Activated T-helper 17 cell treated with anti-CD3 and anti-CD28 coated beads, Interleukin-2, amount 50 U/mL, for 72 hours (primary cell): ENCODE measurements at places on chromosomes 3 and 15. TPM values are rescaled to one million over a fixed set of nuclear protein-coding genes. Genes with fewer than 3 reads are reported as not detected.

DNA sequence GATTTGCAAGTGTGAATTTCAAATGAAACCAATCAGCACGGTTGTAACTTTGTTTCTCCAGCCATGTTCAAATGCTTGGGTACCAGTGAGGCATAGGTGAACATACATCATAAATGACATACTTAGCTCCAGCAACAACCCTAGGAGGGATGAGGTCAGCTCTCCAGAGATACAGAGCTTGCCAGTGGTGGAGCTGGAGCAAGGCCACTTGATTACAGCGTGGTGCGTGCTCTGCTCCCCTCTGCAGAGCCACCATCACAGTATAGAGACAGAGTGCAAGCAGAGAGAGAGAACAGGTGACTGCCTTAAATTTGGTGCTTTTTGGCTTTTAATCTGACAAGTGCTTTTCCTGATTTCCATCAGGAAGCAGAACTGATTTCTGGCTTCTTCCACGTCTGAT, 275.1 kb downstream of the PDZRN3 start:
- no peaks in the 10 kb centered on the region for H3K36me3 ChIP-seq
- H3K27ac ChIP-seq = no peak overlapping the region
- peaks cover 18% of the 10 kb centered on the region for H3K27me3 ChIP-seq
- no peak for ATAC-seq
- no peaks in the 10 kb centered on the region for H3K4me1 ChIP-seq
- no peak overlapping the region for H3K4me3 ChIP-seq

DNA sequence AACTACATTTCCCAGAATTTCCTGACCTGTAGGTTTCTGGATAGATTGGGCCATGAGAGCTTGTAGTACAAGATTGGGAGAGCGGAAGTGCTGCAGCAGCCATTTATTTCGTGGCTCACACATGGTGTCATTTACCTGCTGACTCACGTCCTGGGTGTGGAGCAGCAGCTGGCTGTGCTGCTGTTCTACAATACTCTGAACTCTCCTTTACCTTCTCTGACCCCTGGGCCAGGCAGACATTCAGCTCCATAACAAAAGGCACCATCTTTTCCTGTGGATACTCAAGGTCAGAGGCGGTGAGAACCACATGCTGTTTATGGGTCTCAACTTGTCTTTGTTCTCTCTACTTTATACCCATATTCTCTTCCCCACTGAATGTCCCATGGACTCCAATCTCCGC, 490.2 kb downstream of the IGSF11 start:
- no peak overlapping the region for H3K4me3 ChIP-seq
- ATAC-seq = no peak
- no peak overlapping the region for H3K27ac ChIP-seq
- no peaks in the 10 kb centered on the region for H3K4me1 ChIP-seq
- no peaks in the 10 kb centered on the region for H3K36me3 ChIP-seq

KNSTRN gene
- 65.9 TPM for total RNA-seq

DNA sequence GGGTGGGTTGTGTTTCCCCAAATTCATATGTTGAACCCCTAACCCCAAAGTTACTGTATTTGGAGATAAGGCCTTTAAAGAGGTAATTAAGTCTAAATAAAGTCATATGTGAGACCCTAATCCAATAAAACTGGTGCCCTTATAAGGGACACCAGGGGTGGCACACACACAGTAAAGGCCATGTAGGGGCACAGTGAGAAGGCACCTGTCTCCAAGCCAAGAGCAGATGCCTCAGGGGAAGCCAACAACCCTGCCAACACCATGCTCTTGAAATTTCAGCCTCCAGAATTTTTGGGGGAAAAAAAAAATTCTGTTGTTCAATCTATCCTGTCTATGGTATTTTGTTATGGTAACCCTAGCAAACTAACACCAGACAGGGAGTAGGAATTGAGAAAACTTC, 1.5 kb upstream of the GMNC start:
- peaks cover 4% of the 10 kb centered on the region for H3K4me1 ChIP-seq
- H3K36me3 ChIP-seq = no peaks in the 10 kb centered on the region
- H3K27me3 ChIP-seq = peaks cover 47% of the 10 kb centered on the region
- H3K4me3 ChIP-seq = no peak overlapping the region
- ATAC-seq = no peak

GRCh38 chr3:19384868-19385267, 236.6 kb downstream of the KCNH8 start:
- no peaks in the 10 kb centered on the region for H3K4me1 ChIP-seq
- H3K4me3 ChIP-seq = no peak overlapping the region
- ATAC-seq = no peak
- H3K27me3 ChIP-seq = no peaks in the 10 kb centered on the region
- no peaks in the 10 kb centered on the region for H3K36me3 ChIP-seq

IL17RE gene
- 5.9 TPM for total RNA-seq

CORO2B gene
- total RNA-seq = not detected

- H3K27ac ChIP-seq = no peak overlapping the region
- ATAC-seq = no peak
- H3K4me1 ChIP-seq = no peaks in the 10 kb centered on the region
- H3K27me3 ChIP-seq = peaks cover 3% of the 10 kb centered on the region
- H3K4me3 ChIP-seq = no peak overlapping the region
Measured at GRCh38 chr3:126421573-126422119, 26.9 kb downstream of the CFAP100 start.

EFCC1 gene
- not detected for total RNA-seq

GRCh38 chr3:149703466-149703865, 45.6 kb upstream of the WWTR1 start:
- peaks cover 12% of the 10 kb centered on the region for H3K4me1 ChIP-seq
- H3K27me3 ChIP-seq = no peaks in the 10 kb centered on the region
- peak overlapping the region; percentile 86 for H3K27ac ChIP-seq
- peak overlapping the region; percentile 66 for H3K4me3 ChIP-seq

PTPRG gene
- not detected for total RNA-seq

- ATAC-seq = no peak
- peaks cover 15% of the 10 kb centered on the region for H3K27me3 ChIP-seq
- H3K27ac ChIP-seq = no peak overlapping the region
Measured at GRCh38 chr15:70348226-70348543, 250.5 kb upstream of the TLE3 start.

DNA sequence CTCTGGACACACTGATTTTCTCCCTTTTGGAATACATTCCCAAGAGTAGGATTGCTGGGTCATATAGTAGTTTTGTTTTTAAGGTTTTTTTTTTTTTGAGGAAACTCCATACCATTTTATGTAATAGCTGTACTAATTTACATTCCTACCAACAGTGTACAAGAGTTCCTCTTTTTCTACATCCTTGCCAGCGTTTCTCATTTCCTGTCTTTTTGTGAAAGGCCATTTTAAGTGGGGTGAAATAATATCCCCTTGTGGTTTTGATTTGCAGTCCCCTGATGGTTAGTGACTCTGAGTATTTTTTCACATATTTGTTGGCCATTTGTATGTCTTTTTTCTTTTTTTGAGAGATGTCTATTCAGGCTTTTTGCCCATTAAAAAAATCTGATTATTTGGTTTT, 1205.5 kb downstream of the ROBO1 start:
- ATAC-seq = no peak
- no peaks in the 10 kb centered on the region for H3K27me3 ChIP-seq
- no peaks in the 10 kb centered on the region for H3K36me3 ChIP-seq
- no peaks in the 10 kb centered on the region for H3K4me1 ChIP-seq
- H3K27ac ChIP-seq = no peak overlapping the region
- no peak overlapping the region for H3K4me3 ChIP-seq

ZNF592 gene
- 36.8 TPM for total RNA-seq

GRCh38 chr3:97815149-97815917, 6.5 kb upstream of the CRYBG3 start:
- no peaks in the 10 kb centered on the region for H3K27me3 ChIP-seq
- peak overlapping the region; percentile 83 for H3K27ac ChIP-seq
- H3K36me3 ChIP-seq = no peaks in the 10 kb centered on the region
- ATAC-seq = peak; percentile 93
- H3K4me1 ChIP-seq = peaks cover 13% of the 10 kb centered on the region
- H3K4me3 ChIP-seq = peak overlapping the region; percentile 18

GRCh38 chr3:13019243-13020095, 53.8 kb downstream of the IQSEC1 start:
- peaks cover 19% of the 10 kb centered on the region for H3K4me1 ChIP-seq
- H3K27ac ChIP-seq = no peak overlapping the region
- no peaks in the 10 kb centered on the region for H3K27me3 ChIP-seq
- no peak overlapping the region for H3K4me3 ChIP-seq
- H3K36me3 ChIP-seq = no peaks in the 10 kb centered on the region
- no peak for ATAC-seq

GRCh38 chr3:99176169-99176964, 274.9 kb upstream of the DCBLD2 start:
- no peak overlapping the region for H3K27ac ChIP-seq
- H3K36me3 ChIP-seq = no peaks in the 10 kb centered on the region
- no peak for ATAC-seq
- H3K27me3 ChIP-seq = no peaks in the 10 kb centered on the region

- H3K27me3 ChIP-seq = no peaks in the 10 kb centered on the region
- H3K4me1 ChIP-seq = no peaks in the 10 kb centered on the region
- H3K4me3 ChIP-seq = no peak overlapping the region
- no peaks in the 10 kb centered on the region for H3K36me3 ChIP-seq
Measured at GRCh38 chr3:109819734-109820133, 482.4 kb upstream of the DPPA4 start.

GRCh38 chr15:92020804-92021203, 167.3 kb downstream of the SLCO3A1 start:
- no peak overlapping the region for H3K4me3 ChIP-seq
- no peaks in the 10 kb centered on the region for H3K36me3 ChIP-seq
- H3K27me3 ChIP-seq = no peaks in the 10 kb centered on the region

DNA sequence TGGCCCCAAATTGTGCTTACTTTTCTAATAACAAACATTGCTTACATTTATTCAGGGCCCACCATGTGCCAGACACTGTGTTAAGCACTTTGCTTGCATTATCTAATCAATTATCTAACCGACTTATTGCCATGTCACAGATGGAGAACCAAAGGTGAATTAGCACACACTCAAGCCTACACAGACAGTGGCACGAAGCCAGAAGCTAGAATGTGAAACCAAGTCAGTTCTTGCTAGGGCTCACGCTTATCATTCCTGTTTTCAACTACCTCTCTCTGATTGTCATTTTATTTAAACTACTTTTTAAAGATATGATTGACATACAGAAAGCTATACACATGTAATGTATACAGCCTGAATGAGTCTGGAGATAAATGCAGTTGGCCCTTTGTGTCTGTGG, 215.7 kb upstream of the CFAP20DC start:
- H3K36me3 ChIP-seq = no peaks in the 10 kb centered on the region
- ATAC-seq = no peak
- no peaks in the 10 kb centered on the region for H3K27me3 ChIP-seq
- no peaks in the 10 kb centered on the region for H3K4me1 ChIP-seq
- H3K27ac ChIP-seq = no peak overlapping the region

GRCh38 chr3:40381904-40382616, 4.9 kb upstream of the ENTPD3 start:
- no peak for ATAC-seq
- H3K4me3 ChIP-seq = no peak overlapping the region
- H3K27ac ChIP-seq = no peak overlapping the region
- H3K36me3 ChIP-seq = no peaks in the 10 kb centered on the region
- H3K27me3 ChIP-seq = peaks cover 9% of the 10 kb centered on the region

DNA sequence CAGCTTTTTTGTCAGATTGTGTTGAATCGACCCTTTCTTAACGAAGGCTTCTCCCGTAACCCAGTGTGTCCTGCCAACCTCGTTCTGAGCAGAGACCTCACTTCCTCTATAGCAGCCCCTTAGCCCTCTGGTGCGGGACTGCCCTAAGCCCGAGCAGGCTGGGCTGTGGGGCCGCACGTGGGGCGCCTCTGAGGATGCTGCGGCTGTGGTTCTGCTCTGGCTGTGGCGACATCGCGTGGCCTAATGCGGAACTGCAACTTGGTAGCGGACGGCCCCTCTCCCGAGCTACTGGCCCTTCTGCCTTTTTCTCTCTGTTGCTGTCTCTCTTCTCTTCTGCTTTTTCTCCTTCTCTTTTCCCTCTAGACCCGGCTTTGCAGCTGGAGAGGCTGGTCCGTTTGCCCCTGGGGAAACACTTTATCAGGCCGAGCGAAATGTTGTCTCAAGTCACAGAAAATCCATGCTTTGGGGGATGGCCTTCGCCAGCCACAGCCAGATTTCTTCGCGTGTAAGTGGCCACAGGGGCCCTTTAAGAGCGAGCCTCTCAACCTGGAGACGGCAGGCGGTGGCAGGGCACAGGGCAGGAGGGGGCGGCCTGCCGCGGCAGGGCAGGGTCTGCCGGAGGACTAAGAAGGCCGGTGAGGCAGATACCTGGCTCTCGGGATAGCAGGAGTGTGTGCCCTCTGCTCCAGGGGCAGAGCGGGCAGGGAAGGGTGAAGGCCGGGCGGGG, 19.4 kb upstream of the KIF23 start:
- peaks cover 5% of the 10 kb centered on the region for H3K4me1 ChIP-seq
- H3K27ac ChIP-seq = no peak overlapping the region
- H3K4me3 ChIP-seq = no peak overlapping the region
- H3K27me3 ChIP-seq = peaks cover 6% of the 10 kb centered on the region
- H3K36me3 ChIP-seq = no peaks in the 10 kb centered on the region

DNA sequence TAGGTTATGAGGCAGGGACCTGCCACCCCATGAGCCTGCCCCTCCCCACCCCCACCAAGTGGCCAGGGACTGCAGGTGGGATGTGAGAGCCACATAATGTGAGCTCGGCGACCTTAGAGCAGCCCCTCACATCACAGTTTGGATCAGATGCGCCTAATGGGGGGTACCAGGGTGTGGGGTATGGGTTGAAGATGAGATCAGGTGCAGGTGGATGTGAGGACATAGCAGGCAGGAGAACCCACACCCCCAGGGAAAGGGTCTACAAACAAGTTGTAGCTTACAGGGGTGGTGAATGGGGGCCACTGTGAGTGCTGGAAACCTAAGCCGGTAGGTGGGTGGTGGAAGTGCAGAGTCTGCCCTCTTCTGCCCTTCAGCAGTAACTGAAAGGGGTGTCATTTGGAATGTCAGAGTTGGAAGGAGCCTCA, 94.0 kb downstream of the CORO2B start:
- no peaks in the 10 kb centered on the region for H3K36me3 ChIP-seq
- no peak for ATAC-seq
- no peak overlapping the region for H3K27ac ChIP-seq
- no peak overlapping the region for H3K4me3 ChIP-seq
- no peaks in the 10 kb centered on the region for H3K4me1 ChIP-seq

GRCh38 chr3:134002306-134002705, 27.4 kb downstream of the SLCO2A1 start:
- H3K27me3 ChIP-seq = peaks cover 20% of the 10 kb centered on the region
- ATAC-seq = no peak
- H3K4me3 ChIP-seq = no peak overlapping the region
- no peaks in the 10 kb centered on the region for H3K4me1 ChIP-seq
- no peak overlapping the region for H3K27ac ChIP-seq

- H3K36me3 ChIP-seq = no peaks in the 10 kb centered on the region
- no peak overlapping the region for H3K4me3 ChIP-seq
- no peak overlapping the region for H3K27ac ChIP-seq
- no peaks in the 10 kb centered on the region for H3K4me1 ChIP-seq
- peaks cover 3% of the 10 kb centered on the region for H3K27me3 ChIP-seq
Measured at GRCh38 chr3:64149886-64150285, 75.4 kb downstream of the PRICKLE2 start.
